Epithelial cell of umbilical artery (primary cell): ENCODE measurements at places on chromosomes 12 and 14. TPM values are rescaled to one million over a fixed set of nuclear protein-coding genes. Genes with fewer than 3 reads are reported as not detected.

The CCDC92 gene
- total RNA-seq: 3.8 and 4.2 TPM in 2 replicates

The MYBPC1 gene
- total RNA-seq: not detected in 2 replicates

The OR6C2 gene
- total RNA-seq: not detected in 2 replicates

The CCND2 gene
- total RNA-seq: 18.2 and 52.6 TPM in 2 replicates

The LRRK2 gene
- 0.65 and 3.8 TPM in 2 replicates for total RNA-seq

The DENR gene
- total RNA-seq: 35.1 and 45.4 TPM in 2 replicates

The GALNT16 gene
- total RNA-seq: 0.30 and 0.65 TPM in 2 replicates

The C12orf42 gene
- total RNA-seq: not detected in 2 replicates

The CLEC4E gene
- total RNA-seq: not detected in 2 replicates

The TSPAN19 gene
- not detected in 2 replicates for total RNA-seq

The PTGER2 gene
- total RNA-seq: under 0.01 and 0.76 TPM in 2 replicates

The TXNRD1 gene
- 408 and 915 TPM in 2 replicates for total RNA-seq

The ENDOU gene
- not detected in 2 replicates for total RNA-seq
